ENCODE measurements at places on chromosomes 5 and 9.
A peak's percentile ranks its signal among the peaks of the same experiment; 100 is the strongest.

DNA sequence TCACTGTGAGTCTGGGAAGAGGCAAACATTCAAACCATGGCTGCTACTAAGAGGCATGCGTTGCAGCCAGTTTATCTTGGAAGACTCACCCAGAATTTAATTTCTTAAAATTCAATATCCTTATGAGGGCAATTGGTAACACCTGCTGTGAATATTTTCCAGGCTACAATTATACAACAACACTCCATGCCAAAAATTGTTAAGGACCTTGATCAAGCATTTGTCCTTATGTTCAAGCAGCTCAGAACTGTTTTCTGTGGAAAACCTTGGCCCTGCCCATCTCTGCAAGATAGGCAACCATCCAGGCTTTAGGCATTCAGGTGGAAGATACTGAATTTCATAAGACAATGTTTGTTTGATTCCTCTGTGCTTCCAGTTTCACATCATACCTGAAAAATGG is 327.8 kb downstream of the FBXL7 start:
- no peak for DNase-seq

DNA sequence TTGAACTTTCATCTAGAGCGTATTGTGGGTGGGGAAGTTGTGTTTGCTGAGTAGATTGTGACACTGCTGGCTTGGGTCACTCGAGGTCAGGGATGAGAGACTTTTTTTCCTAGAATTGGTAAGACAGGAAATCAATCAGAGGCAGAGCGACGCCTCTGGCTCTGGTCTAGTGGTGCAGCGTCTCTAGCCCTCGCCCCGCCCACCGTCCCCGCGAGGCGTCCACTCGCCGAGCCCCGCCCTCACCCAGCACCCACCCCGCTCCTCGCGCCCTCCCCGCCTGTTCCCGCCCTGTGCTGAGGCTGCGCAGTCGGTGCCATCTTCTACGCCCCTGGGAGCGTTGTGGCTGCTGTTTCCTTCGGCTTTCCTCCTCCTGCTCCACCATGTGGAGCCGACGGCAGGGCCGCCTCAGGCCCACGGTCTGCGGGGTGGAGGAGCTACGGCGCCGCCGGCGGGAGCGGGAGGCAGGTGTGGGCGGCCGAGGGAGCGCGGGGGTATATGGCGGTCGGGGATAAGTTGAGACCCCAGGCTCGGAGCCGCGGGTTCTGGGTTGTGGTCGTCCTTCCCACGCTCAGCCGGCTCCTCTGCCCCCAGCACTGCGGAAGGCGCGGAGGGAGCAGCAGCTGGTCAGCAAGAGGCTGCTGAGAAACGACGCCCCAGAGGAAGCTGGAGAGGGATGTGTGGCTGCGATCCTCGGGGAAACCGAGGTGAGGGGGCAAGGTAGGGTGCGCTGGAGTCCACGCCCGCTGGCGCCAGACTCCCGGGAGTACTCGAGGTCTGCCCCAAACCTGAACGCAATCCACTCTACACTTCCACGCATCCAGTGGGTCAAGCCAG is at the start of gene TMCO6:
TSS of gene TMCO6 (plus strand) at position 304 of the 834 bp plus-strand sequence. CDS start at position 381, 77 bp downstream.
- DNase-seq: peak; percentile 97

DNA sequence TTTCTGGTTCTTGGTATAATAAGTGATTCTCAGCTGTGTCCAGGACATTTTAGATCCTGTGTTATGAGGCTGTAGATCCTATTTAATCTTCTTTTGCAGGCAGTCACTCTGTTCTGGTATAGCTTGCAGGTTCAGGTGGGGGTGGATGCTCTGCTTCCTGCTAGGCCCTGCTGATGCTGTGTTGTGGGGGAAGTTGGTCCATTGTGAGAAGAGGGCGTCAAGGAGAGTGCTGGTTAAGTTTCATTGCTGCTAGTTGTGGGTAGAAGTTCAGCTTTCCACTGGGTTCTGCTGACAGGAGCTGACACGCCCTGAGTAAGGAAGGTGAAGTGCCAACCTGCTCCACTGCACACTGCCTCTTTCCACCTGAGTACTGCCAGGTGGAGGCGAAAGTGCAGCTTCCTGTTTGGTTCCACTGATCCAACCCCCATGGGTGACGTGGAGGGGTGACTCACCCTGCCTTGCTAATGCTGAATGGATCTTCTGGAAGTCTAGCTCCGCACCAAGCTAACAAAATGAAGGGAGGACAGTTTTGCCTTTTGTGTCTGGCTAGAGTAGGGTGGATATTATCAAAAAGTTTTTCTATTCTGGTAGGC is 16.3 kb downstream of the NMRK1 start:
- peak; percentile 38 for DNase-seq

GRCh38 chr5:118506217-118506852 is 482.0 kb downstream of the DTWD2 start:
- no peak for DNase-seq

- DNase-seq: no peak
Measured at GRCh38 chr5:146539973-146540372, 24.0 kb upstream of the GPR151 start.

DNA sequence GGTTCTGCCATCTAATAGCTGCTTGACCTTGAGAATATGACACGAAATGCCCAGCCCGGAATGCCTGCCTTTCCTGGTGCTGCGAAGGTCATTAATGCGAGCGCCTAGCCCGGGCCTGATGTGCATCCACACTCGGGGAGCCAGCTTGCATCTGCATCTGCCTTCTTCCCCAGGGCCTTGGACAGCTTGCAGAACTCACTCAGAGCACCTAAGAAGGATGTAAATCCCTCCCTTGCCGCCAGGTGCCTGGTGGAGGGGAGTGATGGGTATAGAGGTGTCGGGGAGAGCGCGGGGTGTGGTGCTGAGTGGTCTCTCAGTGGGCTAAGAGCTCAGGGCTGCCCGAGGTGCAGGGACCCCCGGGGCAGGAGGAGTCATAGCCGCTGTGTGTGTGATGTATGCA is 127.2 kb downstream of the MRPL36 start:
- DNase-seq: no peak

Measured in T-helper 2 cell (primary cell).